ENCODE measurements at places on chromosomes 11 and 22.

GRCh38 chr11:8717876-8718753 is 35.5 kb downstream of the RPL27A start:
- no peak for DNase-seq

GRCh38 chr11:30992513-30992849 is 377.1 kb downstream of the DCDC1 start:
- no peak for DNase-seq

DNA sequence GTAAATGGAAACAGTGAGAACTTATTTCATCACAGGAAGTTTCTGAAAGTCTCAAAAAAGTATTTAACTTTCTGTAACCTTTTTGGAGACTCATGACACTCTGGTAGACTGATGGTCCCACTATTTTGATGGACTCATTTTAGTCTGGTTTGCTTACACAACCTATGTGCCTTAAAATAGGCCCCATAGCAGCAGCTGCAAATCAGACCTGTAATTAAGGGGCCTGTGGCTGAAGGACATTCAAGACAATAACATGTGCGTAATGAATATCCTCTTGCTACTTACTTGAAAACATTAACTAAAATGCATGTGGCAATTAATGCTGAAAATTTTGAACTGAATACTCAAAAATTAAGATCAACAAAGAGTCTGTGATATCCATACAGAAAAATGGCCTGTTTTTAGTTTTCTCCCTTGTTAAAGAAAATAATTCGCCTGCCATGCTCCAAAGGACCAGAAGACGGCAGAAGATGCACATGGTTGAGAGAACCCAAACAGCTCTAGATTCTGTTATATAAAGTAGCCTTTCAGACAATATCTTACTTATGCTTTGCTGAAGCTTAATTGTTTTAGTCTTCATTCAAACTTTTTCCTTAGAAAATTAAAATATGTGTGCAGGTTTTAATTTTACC is 568.5 kb downstream of the KCNA4 start:
- DNase-seq: no peak

DNA sequence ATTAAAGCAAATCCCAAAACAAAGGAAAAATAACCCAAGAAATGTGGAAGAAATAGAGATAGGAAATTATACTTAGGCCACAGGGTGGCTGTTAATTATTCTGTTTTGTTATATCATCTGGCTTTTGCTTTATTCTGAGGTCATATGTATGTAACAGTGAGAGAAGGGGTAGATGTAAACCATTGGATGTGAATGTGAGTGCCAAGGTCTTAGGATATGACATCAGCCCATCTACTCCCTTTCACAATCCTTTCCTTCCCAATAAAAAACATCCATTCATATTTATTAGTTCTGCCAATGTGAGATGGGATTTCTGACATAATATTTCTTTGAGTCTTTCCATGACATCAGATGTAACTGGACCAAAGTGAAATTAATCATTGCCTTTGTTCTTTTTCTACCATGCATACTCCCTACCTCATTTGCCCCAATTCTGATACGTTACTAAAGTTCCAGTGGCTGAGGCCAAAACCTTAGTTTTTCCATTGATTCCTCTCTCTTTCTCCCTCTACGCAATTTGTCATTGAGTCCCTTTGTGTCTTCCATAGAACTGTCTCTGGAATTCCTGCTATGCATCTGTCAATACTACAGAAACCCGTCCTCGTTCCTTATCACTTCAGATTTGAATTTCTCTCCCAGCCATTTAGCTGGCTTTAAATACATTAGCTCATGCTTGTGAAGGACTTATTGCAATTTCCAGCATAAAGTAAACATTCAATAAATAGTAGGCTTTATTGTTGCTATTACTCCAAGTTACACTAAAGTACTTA is 170.3 kb downstream of the ARHGAP42 start:
- no peak for DNase-seq

DNA sequence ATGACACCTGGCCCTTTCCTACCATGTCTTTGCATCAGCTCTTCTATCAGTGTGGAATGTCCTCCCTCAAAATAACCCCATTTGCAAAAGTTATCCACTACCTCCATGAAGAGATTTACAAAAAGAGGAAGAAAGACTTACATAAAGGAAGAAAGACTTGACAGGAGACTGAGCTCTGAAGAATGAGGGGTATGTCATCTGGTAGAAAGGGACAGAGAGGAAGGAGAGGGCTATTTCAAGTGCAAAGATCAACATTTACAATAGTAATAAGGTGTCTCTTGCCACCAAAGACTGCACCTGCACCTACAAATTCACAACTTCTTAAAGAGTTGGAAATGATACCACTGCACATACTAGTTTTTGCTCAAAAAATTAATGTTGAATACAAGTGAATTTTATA is 18.2 kb downstream of the PAK1 start:
- DNase-seq: no peak

DNA sequence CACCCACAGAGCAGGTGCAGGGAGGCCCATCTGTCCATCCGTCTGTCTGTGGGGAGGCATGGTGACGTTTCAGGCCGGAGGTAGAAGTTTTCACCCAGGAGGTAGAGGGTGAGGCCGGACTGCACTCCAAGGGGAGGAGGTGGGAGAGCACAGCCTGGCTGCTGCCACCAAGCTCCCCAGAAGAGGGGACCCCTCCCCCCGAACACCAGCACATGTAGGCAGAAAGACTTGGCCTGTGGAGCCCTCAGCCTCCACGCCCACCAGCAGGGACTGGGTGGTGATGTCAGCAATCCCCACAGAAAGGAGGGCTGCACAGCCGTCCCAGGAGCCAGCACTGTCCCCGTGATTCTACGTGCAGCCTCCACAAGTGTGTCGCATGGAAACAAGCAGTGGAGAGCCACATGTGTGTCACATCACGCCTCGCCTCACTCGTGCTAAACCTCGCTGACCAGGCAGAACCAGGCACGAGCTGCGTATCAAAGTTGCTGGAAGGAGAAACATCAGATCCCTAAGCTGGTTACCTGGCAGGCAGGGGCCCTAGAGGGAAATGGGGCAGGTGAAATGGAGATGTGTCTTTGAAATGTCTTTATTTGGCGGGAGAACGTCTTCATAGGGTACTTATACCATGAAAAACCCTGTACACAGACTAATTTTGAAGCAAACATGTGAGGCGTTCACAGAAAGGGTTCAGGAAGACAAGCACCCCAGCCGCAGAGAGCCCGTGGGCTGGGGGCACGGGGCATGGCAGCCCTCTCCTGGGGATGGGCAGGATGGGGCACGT is 49.1 kb downstream of the CDKN1C start:
- no peak for DNase-seq

DNA sequence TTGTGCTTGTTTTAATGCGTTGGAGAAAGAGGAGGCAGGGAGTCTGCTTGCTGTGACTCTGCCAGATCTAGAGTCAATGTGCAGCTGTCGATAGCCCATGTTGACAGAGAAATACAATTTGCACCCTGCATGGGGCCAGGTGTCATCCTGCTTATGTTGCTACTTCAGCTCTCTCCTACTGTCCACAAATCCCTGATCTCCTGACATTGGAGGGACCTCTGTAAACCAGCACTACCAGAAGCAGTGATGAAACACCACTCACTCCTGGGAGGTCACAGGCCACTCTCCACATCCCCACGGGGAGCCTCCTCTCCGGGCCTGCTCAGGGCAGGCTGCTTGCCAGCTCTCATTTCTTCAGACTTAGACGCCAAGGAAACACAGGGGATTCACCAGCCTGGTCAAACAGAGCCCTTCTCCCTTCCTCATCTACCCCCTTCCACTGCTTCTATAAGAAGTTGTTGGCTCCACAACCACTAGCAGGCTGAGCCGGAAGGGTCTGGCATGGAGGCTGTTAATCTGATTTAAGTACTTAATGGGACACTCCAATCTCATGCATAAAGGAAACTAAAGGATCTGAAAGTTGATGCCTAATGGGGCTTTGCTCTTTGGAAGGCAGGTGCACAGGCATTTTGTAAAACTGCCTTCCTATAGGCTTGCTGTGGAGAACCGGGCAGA is 29.9 kb upstream of the CSNK2A3 start:
- DNase-seq: no peak

- DNase-seq: no peak
Observed at GRCh38 chr22:50184902-50185374, 775 bp upstream of the TRABD start.

DNA sequence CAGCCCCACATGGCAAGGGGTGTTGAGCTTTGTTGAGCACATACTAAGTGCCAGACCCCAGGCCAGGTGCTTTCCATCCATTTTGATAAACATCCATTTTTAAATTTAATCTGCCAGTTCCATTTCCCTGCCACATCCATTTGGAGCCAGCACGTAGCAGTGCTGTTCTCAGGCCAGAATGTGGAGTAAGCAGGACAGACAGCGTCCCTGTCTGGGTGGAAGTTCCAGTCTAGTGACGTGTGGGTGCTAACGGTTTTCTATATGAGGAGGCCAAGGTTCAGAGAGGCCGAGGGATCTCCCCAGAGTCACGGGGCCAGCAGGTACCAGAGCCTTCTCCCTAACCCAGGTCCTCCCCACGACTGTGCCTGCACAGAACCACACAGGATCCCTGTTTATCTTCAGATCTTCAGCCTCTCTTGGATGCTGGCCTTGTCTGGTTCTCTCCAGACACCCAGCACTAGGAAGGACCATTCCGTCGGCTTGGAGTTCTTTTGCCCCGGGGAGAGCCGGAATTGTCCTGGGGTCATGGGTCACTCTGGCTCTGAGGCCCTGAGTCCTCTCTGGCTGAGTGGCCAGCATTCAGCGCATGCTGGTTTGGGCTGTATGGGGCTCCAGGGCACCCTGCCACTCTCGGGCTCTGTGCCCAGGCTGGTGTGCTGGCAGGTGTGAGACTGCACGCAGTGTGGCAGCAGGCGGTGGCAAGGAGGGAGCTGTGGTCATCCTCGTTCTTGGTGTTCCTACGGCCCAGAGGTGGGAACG is 63.6 kb upstream of the PPARA start:
- no peak for DNase-seq

GRCh38 chr11:127890030-127890615 is 697.2 kb downstream of the ETS1 start:
- DNase-seq: no peak

DNA sequence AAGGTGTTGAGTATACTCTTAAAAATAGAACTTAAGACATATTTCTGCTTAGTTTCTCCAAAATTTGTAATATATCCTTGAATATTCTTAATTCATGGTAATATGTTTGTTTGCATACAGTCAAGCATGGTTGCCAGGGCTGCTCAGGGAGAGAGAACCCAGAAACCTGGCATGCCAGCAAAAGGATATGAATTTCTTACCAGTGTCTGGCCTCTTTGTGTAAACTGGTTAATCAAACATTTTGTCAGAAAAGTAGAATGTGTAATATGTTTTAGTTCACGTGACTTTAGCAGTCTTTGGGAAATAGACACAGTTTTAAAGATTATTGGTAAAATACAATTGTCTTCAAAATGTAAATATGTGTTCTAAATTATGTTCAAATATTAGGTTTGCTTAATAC is 101.6 kb downstream of the AASDHPPT start:
- no peak for DNase-seq

DNA sequence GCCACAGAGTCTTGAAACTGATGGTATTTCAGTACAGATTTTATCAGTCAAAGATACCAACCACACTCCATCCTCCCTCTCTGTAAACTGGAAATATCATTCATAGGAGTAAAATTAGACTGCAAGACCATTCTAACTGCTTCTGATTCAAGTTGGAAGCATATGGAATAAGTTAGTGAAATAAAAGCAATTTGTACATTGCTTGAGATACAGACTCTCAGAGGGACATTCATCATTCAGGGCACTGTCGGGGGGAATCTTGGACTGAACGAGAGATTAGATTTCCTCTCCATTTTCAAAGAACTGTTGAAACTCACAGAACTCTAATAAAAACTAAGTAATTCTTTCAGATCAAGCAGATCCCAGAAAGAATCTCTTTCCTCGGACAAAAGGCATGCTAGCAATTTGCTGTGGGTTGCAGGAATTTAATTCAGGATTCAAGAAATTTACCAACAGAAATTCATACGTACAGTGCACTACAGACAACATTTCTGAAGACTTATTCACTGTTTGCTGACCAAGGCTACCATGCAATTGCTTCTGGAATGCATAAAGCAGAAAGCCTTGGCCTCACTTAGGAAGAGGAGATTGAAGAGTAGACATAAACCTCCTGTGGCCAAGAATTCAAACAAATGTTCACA is 34.1 kb downstream of the PAMR1 start:
- DNase-seq: no peak

- no peak for DNase-seq
Observed at GRCh38 chr11:92790366-92790765, 179.1 kb upstream of the MTNR1B start.

DNA sequence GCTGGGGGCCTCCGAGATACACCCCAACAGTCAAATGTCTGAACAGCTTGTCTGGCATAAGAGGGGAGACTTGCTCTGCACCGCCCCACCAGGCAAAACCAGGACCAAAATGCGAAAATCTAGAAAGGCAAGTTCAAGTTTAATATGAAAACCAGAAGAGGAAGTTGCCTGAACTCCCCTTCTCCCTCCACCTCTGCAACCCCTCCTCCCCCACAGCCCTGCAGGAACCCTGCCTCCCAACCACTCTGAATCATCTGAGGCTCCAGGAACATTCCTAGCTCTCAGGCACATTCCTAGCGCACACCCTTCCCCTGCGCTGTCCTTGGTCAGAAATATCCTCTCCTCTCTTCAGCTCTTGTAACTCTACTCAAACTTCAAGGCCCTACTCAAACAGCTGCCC is 36.7 kb downstream of the ISX start:
- DNase-seq: no peak

DNA sequence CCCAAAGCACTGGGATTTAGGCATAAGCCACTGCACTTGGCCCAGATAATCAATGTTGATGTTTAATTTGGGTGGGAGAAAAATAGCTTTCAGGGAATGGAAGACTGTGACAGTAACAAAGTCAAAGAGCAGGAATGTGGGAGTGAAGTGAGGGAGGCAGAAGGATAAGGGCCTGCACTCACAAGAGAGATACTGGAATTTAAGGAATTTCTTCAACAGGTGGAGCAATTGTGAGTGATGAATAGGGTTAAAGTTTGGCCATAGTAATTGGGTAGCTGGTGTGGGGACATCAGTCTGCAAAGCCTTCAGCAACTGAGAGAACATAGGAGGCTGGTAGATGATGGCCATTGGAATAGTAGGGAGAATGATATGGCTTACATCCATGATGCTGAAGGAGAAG is 8.6 kb upstream of the APBB1 start:
- no peak for DNase-seq

DNA sequence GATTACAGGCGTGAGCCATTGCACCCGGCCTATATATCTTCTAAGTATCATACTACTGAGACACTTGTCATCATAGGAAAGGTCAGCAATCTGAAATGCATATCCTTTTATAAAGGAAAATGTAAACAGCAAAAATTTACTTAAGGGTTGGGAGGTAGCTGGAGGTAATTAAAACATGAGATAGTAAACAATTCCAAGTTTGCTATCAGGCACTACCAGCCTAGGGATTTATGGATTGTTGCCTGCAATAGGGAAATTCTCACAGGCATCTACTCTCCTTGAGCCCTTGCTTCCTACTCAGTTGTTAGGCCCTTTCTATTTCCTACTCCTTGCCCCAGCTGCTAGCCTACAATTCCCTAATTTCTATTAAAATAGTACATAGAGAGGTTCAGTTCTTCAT is 16.1 kb downstream of the PGR start:
- no peak for DNase-seq

GRCh38 chr11:123480290-123480815 is 50.3 kb downstream of the GRAMD1B start:
- no peak for DNase-seq

- DNase-seq: peak; percentile 63
Observed at GRCh38 chr11:123640677-123641494, 13.5 kb downstream of the SCN3B start.

- no peak for DNase-seq
Observed at GRCh38 chr11:75191330-75191717, 40.4 kb downstream of the SLCO2B1 start.

- DNase-seq: no peak
Observed at GRCh38 chr11:35085531-35086165, 53.3 kb upstream of the CD44 start.

Measured in erythroblast (primary cell).